ENCODE measurements at places on chromosomes 16 and 17.

DNA sequence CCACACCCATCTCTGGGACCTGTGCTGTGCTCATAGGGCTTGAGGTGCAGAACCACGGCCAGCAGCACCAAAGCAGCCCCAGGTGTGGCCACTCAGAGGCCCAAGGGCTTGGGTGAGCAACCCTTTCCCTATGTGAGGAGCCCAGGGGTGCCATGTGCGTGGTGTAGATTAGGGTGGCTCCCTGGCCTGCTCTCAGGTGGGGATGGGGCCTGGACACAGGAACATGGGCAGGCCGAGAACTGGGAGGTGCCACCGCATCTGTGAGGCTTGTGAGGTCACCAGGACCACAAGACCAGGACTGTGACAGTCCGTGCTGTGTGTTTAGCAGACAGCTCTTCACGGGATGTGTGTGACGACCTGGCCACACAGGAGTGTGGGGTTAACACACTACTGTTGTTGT lies 103.5 kb upstream of the ZNF750 start:
- DNase-seq, result no peak

DNA sequence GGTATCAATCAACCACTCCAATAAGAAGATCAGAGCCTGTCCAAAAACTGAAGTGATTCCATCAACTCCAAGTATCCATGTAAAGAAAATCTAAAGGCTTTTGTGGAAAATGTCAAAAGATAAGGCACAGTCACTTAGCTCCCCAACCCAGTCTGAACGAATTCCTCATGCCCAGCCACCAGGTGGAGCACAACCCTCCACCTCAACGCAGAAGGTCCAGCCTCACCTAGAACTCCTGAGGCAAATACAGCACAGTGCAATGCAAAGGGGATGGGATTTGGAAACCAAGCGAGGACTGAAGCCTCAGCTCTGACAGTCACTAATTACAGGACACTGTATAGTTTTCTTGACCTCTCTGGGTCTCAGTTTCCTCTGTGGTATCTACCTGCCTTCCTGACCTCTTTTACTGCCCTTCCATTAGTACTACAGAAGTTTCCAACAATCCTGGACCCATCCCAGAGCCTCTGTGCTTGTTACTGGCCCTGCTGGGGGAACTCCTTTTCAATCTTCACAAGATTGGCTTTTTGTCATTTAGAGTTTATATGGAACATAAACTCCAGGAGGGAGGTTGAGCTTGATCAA lies 2.0 kb downstream of the NCBP3 start:
- DNase-seq, result no peak

- no peak for DNase-seq
These were observed 17.3 kb upstream of the HEXD start for GRCh38 chr17:82400830-82401229.

DNA sequence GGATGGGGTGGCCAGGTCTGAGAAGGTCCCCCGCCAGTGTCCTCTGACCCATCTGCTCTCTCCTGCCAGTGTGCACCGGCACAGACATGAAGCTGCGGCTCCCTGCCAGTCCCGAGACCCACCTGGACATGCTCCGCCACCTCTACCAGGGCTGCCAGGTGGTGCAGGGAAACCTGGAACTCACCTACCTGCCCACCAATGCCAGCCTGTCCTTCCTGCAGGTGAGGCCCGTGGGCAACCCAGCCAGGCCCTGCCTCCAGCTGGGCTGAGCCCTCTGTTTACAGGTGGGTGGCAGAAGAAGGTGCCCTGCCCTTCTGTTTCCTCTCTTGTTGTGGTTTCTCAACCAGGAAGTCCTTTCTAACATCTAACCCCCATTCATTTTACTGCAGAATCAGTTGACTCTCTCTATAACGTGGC lies 7.1 kb downstream of the ERBB2 start:
- DNase-seq, result no peak

DNA sequence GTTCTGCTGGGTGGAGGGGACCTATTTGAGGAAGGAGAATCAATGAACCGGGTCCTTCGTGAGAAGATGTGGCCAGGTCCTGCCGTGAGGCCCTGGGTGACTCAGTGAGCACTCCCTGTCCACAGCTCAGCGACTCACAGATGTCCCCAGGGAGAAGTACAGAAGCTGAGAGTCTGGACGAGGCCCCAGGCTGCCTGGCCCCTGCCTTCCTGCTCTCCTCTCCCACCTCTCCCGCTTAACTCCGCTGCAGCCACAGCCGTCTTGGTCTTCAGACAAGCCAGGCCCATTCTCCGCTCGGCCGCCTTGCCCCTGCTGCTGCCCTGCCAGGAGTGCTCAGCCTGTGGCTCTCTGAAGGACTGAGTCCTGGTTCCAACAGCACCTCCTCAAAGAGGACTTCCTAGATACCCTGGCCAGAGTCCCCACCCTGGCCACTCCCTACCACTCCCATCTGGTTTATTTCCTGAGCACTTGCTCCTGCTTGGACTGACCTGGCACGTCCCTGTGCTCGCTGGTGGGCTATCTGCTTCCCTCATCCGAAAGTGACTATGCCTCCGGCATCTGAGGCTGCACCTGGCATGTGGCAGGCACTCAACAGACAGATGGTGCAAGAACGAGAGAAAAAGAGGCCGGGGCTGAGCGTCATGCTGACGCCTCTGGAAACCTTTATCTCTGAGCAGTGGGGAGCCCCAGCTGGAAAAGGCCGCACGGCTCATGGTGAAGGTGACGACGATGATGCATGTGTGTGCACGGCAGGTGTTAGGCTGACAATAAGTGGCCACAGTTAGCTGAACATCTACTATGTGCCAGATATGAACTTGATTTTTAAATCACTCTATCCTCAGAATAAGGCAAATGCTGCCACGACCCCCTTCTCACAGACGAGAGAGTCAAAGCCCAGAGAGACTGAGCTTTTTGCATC lies 9.2 kb upstream of the TNFRSF13B start:
- no peak for DNase-seq

GRCh38 chr16:26594666-26595065 lies 472.1 kb upstream of the C16orf82 start:
- no peak for DNase-seq

DNA sequence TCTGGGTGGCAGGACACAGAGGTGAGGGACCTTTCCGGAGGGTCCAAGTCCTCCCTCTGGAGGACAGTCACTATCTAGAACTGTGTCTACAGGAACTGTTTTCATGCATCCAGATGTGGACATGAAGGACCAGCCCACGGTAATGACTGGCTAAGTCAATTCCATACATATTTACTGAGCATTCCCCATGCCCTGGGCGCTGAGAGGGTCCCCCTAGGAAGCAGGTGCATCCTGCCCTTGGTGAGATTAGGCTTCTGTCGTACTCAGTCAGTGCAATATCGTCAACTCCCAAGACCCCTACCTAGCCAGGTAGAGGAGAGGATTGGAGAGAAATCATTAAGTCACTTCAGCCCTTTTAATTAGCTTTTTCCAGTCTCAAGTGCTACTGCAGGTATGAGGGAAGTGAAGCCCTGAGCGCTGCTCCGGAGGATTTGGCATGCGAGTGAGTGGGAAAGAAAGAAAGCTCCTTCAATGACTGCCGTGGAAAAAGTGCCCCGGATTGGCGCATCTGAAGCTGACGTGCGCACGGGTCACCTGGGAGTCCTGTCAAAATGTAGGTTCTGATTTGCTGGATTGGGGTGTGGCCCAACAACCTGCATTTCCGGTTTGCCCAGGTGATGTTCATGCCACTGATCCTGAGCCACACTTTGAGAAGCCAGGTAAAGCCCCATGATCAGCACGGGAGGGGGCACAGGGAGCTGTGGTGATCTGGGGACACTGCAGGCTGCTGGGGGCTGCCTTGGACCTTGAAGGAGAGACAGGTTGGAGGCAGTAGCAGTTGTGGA lies 367.4 kb upstream of the TNRC6C start:
- no peak for DNase-seq

DNA sequence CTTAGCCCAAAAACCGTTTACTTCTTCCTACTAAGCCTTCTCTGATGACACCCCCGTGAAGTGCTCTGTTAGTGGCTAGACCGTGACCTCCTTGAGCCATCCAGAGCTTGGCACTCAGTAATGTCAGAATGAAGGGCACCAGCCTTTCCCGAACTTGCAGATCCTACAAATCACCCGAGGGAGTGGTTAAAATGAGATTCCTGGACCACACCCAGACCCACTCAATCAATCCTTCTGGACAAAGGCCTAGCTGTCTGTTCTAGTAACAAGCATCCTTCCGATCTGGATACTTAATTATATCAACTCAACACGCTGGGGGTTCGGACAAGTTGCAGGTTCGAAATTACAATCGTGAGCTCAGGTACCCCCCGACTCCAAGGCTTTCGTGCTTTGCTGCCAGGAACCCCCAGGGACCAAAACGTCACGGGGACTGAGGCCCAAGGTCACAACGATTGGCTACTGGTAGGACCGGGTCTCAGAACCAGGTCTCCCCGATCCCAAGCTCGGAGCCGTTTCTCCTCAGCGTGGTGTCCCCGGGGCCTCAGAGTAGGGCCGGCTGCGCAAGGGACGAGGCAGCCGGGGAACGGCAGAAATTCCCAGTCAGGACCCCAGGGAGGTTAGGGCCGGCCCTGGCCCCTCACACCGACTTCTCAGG lies 527 bp downstream of the CIAPIN1 start:
- DNase-seq, result no peak

- DNase-seq, result no peak
These were observed 6.0 kb downstream of the PPM1D start for GRCh38 chr17:60606036-60606435.

- no peak for DNase-seq
These were observed 16.0 kb upstream of the ITGB4 start for GRCh38 chr17:75704963-75705875.

DNA sequence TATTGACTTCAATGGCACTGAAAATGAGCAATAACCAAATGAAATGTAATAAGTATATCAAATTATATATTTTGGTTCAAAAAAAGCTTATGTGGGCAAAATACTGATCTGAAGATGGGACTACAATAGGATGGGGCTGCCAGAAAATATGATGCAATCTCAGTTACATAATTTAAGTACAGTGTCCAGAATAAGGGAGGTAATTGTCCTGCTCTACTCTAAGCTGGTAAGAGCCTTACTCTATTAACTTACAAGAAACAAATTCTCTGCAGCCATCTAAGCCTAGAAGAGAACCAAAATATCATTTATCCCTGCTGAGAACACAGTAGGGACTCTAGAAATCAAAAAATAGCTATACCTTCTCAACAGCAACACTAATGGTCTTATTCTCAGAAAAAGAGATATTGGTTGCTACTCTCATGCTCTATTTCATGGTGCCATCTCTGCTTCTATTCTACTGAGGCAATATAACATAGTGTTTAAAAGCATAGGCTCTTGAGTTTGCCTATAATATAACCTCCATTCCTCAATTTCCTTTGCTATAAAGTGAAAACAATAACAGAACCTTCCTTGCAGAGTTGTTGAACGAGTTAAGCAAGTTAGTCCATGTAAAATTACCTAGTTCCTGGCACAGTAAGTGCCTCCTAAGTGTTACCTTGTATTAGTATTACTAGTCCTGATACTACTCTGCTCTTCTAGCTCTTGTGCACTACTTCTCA lies 19.9 kb downstream of the NQO1 start:
- DNase-seq, result no peak

GRCh38 chr17:19978209-19978802 lies 678 bp upstream of the AKAP10 start:
- DNase-seq, result no peak

DNA sequence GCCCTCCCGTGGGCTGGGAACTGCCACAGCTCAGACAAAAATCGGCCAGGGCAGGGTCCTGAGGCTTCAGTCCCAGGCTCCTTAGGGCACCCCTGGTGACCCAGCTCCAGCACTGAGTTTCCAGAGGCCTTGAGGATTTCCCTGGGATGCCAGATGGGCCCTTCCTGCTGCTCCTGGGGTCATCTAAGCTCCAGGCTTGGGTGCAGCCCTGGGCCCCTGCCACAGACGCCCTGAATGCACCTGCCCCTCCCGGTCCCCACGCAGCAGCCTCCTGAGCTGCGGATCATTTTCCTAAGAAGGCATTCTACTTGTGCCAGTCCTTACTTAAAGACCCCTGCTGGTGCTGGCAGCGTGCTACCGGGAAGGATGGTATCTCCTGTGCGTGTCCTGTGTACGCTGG lies 6.0 kb upstream of the RNPS1 start:
- no peak for DNase-seq
